ENCODE measurements at places on chromosomes 16 and 17.
A peak's percentile ranks its signal among the peaks of the same experiment; 100 is the strongest.

DNA sequence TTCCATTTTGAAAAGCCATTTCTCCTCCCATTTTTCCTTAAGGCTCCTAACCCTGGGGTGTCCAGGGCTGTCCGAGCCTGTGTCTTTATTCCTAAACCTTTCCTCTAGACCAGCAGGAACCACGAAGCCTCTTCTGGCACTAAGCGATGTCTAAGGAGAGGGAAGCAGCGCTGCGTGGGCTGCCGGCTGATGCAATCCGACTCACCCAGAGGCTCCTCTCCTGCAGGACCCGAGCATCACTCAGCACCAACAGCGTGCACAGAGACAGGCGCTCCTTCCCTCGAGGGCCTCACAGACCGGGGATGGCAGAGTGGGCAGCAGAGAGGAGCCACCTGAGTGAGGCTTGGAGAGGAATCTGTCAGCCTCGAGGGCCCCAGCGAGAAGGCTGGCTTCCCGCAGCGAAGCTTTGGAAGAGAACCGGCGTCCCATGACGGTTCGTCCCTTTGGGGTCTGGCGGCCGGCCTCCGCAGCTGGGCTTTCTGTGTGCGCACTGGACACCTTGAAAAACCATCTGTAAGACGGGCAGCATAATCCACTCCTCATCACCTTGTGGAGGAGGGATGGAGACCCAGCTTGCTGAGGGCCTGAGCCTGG is 174.3 kb downstream of the FOXL1 start:
- DNase-seq = no peak

GRCh38 chr17:49851387-49852291 is 3.8 kb upstream of the TAC4 start:
- DNase-seq = peak; percentile 31

- DNase-seq = no peak
Observed at GRCh38 chr16:79420493-79420892, 180.0 kb downstream of the MAF start.

GRCh38 chr16:69941251-69942098 is 9.7 kb upstream of the CLEC18A start:
- DNase-seq = no peak

DNA sequence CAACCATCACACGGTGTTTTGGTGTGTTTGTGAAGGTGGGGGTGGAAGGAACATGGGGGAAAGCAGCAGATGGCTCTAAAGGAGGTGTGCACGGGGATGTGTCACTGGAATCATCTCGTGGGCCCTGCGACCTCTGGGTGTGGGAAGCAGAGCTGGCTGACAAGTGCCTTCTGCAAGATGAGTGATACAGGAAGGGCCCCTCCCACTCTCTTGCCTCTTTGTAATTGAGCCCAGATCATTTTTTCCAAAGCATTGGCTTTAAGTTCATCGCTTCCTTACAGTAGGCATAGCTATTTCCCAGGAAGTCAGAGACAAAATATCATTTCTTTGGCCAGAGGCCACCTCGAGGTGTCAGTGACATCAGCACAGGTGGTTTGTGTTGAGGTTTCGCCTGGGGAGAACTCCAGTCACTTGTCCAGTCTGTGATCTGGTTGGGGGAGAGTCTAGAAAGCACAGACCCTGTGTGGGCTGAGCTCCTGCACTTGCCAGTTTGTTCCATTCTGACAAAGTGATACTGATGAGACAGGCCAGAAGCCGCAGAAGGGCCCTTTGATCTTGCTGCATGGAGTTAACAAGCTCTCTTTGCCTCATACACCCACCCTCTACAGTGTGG is 20.6 kb upstream of the SNTB2 start:
- DNase-seq = peak; percentile 38

DNA sequence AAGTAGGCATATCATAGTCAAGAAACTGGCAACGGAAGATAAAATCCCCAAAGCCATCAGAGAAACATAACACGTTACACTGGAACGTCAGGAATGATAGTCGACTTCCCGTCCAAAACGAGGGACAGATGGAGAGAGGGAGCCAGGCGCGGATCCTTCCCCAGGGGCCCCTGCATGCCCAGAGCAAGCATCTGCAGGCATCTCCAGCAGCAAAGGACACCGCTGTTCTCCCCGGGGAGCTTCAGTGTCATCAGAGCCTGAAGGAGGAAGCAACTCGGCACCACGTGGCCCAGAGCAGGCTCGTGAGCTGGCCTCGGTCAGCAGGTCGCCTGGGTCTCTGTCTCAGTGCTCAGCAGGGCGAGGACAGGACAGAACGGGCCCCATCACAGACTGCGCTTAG is 50.1 kb downstream of the LMF1 start:
- DNase-seq = peak; percentile 16

DNA sequence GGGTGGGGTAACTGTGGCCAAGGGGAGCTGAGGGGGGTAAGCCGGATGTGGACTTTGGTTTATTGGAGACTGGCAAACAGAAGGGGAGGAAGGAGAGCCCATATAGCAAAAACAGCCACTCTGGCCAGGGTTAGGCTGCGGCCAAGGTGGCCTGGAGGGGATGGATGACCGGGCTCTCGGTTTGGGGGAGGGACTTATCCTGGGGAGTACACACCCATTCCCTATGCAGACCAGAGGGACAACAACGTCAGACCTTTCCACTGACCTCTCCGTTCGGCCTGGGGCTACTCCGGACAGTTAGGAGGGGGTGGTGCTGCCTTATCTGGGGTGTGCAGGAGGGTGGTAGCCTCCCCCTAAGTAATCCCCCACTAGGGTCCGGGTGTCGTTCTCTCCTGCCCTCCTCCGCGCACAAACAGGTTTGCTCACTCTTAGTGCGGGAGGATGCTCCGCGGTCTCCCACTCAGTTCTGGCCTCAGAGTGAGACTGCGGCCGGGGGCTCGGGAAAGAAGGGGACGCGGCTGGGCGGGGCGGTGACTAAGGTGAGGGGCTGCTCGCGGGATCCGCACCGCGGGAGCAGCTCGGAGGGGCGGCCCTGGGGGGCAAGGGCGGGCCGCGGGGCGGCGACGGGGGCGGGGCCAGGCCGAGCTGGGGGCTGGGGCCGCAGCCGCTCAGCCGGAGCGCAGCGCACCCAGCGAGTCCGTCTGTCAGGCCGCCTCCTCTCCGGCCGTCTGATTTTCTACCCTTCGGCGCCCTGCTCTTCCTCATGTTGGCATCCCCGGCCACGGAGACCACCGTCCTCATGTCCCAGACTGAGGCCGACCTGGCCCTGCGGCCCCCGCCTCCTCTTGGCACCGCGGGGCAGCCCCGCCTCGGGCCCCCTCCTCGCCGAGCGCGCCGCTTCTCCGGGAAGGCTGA is at the start of gene WNK4:
Gene WNK4 (plus strand): TSS at position 675 of the 915 bp plus-strand sequence. CDS start 89 bp downstream, at position 764.
- peak; percentile 50 for DNase-seq
